ENCODE measurements at places on chromosomes 3 and 15.

DNA sequence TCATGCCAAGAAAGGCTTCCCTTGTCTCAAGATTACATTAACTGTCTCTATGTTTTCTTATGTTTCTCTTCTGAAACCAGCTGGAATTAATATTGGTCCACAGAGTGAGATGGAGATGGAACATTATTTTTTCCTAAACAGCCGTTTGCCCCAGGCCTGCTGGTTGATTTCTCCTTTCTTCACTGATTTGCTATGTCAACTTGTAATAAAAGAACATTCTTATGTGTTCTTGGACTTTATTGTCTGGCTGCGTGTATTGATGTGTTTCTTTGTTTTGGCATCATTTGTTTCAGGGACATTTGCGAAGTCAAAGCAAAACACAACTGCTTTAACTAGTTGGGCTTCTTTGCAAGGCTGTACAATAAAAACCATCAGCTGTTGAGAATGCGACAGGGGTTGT lies 168.5 kb downstream of the FAM43A start:
- DNase-seq = no peak

- peak; percentile 23 for DNase-seq
Observed at GRCh38 chr15:83732196-83732595, 78.3 kb downstream of the ADAMTSL3 start.

DNA sequence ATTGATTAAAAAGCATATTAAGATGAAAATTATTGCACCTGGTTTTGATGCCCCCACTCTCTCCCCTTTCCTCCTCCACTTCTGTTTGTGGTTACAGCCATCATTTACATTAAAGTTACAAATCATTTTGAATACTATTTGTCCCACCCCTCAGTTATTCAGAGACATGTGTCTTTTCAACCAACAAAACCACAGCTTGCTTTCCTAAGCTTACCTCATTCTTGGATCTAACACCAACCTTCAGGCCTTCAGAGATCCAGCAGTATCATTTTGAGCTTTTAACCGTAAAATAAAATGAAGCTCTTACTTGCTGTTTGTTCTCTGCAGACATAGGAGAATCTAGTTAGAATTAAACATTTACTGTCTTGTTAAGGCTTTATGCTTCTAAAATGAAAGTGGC lies 4.7 kb downstream of the PXYLP1 start:
- no peak for DNase-seq

GRCh38 chr3:169389925-169390253 lies 273.6 kb downstream of the MECOM start:
- DNase-seq = no peak

GRCh38 chr3:4976109-4976508 lies 3.1 kb upstream of the BHLHE40 start:
- DNase-seq = peak; percentile 83

GRCh38 chr15:64635499-64636495 lies 139.6 kb downstream of the RBPMS2 start:
- peak; percentile 94 for DNase-seq

- DNase-seq = no peak
Observed at GRCh38 chr3:46433841-46434240, 26.8 kb downstream of the CCRL2 start.

DNA sequence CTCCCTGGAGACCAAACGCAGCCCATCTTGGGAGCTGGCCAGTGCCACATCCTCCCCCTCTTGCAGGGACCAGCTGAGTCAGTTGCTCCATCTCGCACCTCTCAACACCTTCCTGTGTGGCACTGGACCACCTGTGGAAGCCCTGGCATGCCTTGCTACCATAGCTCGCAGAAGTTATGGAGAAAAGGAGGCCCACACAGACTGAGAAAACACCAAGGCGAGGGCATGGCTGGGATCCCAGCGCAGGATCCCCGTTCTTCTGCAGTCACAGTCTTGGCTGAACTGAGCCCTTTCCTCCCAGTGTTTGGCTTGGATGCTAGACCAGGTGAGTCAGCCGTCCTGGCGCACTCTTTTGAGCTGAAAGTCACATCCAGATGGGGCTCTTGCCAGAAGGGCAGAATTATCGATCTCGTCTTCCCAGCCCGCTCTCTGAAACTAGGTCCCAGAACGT lies 46.9 kb downstream of the CHRD start:
- no peak for DNase-seq

- no peak for DNase-seq
Observed at GRCh38 chr3:135083756-135084155, 288.7 kb downstream of the EPHB1 start.

GRCh38 chr3:117723825-117724224 lies 1014.2 kb downstream of the TUSC7 start:
- no peak for DNase-seq

- no peak for DNase-seq
Observed at GRCh38 chr3:186997473-186997939, 67.2 kb downstream of the ST6GAL1 start.

GRCh38 chr15:65926899-65927298 lies 57.6 kb downstream of the RAB11A start:
- no peak for DNase-seq

- no peak for DNase-seq
Observed at GRCh38 chr15:29854413-29854812, 32.1 kb upstream of the TJP1 start.

DNA sequence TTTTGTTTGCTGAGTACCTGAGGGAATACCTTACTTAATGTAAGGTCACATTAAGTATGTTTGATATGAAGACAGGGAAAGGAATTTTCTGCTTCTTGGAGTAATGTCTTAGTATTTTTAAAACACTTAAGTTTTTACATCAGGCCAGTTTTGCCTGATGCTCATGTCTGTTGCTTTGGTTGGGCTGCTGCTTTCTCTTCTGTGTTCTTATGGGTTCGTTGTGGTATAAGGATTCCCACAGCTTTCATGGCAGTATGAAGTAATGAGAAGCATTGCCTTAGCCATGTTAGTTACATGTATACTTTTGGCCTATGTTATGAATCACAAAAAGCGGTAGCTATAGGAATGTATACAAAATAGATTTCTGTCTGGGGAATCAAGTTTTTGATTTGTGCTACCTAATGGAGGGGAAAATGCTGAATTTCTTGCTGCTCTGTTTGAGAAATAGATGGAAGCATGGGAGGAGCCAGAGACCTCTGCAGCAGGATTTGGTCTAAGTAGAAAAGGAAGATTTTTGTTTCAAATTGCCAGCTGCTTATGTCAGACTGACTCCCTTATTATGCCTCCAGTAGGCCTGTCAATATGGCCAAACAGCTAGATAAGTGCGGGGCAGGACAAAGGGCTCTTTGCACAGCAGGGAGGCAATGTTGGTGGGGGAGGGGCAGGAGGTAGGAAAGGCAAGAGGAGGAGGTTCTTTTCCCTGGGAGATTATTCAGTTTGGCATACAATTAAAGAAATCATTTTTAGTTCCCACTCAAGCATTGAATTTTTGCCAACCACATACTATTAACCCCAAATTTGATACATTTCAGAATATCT lies 5.2 kb downstream of the SETD5 start:
- peak; percentile 50 for DNase-seq

- DNase-seq = no peak
Observed at GRCh38 chr15:86894269-86894668, 814.6 kb downstream of the AGBL1 start.

- DNase-seq = no peak
Observed at GRCh38 chr15:25793354-25794050, 69.6 kb downstream of the ATP10A start.

- DNase-seq = peak; percentile 92
Observed at GRCh38 chr3:141894524-141895176, 18.2 kb downstream of the ATP1B3 start.

DNA sequence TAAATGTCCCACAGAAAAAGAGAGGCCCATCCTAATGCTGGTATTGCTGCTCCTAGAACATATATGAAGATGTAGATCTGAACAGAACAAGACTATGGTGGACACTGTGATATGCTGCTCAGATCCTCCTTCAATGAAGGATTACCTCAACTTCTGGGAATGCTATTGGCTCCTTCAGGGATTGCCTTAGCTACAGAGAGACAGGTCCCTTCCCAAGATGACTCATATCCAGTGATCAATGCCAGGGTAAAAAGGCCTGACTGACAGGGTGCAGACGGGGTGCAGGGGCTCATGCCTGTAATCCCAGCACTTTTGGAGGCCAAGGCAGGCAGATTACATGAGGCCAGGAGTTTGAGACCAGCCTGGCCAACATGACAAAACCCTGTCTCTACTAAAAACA lies 20.5 kb upstream of the STAG1 start:
- DNase-seq = peak; percentile 47

DNA sequence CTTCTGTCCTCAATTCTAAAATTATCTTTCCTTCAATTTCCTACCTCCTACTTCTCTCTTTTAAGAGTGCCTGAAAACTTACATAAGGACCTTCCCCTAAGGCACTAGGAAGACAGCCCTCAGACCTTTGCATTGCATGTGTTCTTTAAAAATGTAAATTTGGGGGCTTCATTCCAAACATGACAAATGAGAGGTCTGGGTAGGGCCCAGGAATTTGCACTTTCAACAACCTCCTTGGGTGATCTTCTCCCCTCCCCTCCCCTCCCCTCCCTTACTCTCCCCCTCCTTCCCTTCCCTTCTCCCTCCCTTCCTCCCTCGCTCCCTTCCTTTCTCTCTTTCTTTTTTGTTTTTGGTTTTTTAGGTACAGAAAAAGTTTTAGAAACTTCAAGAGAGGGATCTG lies 18.7 kb downstream of the USF3 start:
- DNase-seq = no peak

DNA sequence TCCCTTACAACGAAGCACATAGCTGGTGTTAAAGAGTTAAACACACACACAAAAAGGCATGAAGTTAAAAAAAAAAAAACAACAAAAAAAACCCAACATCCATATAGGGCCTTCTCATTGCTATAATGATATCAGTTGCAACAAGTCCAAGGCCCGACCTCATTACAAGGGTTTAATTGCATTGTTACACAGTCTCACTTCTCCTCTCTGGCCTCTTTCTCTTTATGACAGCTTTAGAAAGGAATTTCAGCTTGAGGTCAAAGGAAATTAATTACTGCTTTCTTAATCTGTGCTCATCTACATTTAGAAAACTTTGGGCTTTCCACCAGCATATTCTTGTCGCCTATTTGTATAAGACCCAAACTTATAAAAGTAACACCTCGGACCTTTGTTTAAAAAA lies 342.1 kb downstream of the NR2F2 start:
- DNase-seq = no peak

DNA sequence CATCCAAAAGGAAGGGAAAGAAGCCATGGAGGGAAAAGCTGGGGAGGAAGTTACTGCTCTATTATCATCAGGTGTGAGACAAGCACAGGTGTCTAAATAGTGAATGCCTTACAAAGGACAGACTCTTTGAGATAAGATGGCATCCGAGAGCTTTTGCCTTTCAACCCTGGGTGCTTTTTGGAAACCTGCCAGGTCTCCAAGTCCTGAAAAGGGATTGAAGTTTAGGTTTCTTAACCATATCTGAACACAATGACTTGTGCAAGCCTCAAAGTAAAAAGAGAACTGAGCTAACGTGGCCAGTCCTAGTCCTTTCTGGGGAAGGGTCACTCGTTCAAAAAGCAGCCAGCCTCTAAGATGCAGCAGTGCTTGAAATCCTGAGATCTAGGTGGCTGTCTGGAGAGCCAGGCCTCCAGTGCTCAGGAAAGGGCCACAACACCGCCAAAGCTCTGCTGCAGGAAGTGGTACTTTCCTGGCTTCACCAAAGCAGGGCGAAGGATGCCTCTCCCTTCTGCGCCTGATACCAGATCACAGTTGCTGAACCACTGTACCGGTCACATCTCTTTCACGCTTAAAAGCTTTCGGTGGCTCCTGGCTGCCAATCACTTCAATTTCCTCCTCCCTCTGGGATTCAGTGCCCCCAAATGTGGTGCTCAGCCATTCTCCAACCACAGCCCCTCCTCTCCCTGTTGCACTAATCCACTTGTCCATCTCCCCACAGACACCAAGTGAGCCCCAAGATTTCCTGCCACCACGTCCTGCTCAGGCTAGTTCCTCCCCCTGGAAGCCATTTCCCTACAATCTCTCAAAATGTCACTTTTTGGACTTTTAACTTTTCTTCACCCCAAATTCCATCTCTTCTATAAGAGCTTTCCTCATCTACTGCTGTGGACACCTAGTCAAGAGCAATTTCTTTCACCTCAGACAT lies 104.1 kb upstream of the LPP start:
- no peak for DNase-seq

- no peak for DNase-seq
Observed at GRCh38 chr15:83842281-83842680, 188.4 kb downstream of the ADAMTSL3 start.

DNA sequence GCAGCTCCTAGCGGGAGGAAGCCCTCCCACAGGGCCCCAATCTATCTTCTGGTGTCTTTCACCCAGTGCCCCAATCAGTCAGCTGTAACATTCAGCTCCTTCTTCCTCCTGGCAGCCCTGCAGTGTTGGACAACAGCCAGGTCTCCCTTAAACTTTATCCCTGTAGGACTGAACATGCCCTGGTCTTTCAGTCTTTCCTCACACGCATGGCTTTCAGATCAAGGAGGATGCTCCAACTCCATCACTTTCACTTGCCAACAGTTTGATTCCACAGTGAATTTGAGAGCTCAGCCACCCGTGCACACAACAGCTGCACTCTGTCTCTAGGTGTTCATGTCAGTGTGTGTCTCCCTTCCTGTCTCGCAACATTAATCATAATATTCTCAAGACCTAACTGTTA lies 28.5 kb upstream of the LRRC34 start:
- no peak for DNase-seq

DNA sequence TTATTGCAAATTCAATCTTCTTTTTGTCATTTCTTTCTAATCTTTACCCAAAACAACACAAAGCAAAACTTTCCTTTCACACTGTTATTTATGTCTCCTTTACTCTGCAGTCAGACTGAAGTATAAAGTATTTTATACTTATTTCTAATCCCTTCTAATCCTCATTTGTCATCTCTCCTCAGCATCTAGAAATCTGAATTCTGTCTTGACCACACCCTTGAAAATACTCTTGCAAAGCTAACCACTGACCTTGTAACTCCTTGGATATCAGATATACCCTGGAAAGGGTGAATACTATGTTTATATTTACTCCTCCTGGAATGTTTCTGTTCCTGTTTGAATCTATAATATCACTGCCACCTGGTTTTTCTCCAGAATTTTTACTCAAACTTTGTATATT lies 481.1 kb downstream of the ZNF385D start:
- DNase-seq = no peak

- no peak for DNase-seq
Observed at GRCh38 chr3:123939706-123940105, 21.3 kb downstream of the CCDC14 start.

DNA sequence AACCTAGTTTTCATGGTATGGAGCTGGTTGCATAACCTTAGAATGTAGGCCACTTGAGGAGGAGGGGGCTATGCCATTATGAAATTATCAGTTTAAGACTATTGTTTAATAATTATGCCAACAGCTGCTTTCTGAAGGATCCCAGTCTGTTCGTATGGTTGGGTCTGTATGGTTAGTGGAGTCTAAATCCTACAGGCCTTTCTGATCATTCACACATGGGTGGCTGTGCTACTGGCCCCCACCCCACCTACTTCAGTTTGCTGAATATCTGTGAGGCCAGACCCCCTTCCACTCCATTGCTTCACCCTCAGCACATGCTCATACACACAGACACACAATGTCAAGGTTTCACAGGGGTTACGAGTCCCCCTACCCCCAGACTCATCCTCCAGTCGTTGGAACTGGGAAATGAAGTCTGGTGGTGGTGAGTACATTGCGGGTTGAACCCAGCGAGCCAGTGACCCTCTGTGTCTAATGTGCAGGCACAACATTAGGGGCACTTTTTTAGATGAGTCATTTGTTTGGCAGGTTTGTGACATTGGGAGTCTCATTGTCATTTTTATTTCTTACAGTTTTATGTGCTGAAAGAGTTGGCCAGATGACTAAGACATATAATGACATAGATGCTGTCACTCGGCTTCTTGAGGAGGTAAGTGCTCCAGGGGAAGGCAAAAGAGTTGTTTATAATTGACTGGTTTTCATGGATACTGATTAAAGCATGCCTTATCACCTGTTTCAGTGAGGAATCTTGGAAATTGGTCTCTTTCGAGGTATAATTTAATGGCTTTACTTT lies 85.3 kb downstream of the TRAK1 start:
- DNase-seq = no peak

Measured in iris pigment epithelial cell (primary cell).